ENCODE measurements at places on chromosomes 7 and 10.

DNA sequence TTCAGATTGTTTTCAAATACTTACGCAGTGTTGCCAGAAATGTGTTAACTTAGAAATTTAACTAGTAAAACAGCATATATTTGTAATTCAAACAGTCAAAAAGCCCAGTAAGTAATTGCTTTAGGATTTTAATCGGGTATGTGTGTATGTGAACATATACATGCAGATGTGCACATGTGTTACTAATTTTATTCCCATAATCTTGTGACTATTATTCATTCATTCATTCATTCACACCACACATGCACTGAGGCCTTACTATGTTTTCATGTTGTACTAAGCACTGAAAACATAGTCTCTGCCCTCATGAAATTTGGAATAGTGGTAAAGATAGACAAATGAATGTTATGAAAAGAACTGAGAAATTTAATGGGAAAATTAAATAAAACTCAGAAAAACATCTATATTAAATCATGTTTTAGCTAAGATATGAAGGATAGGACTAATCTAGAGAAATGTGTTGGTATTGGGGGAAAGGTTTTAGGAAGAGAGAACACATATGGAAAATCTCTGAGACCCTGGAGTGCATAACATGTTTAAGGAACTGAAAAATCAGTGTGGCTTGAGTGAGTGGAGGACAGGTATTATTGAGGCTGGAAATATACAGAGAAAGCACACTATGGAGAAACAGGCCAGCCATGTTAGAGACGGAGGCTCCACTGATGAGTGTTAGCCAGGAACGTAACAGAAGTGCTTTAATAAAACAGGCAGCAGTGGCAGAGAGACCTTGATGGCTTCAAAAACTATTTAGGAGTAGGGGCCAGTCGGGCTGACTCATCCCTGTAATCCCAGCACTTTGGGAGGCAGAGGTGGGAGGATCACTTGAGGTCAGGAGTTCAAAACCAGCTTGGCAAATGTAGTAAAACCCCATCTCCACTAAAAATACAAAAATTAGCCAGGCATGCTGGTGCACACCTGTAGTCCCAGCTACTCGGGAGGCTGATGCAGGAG is 80.3 kb downstream of the HDAC9 start:
- DNase-seq: no peak

- DNase-seq: no peak
Observed at GRCh38 chr10:90887555-90887954, 15.8 kb downstream of the RPP30 start.

DNA sequence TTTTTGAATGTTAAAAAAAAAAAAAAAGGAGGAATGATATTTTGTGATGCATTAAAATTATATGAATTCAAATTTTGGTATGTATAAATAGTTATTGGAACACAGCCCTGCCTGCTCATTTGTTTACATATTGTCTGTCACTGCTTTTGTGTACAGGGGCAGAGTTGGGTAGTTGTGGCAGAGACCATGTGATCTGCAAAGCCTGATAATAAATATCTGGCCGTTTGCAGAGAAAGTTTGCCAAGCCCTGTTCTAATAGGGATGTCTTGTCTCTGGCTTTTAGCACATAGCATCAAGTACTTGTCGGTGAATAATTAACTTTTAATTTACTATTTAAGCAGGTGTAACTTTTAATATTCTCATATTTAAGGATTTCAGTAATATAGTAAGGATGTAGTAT is 19.8 kb downstream of the TSPAN13 start:
- DNase-seq: no peak

- no peak for DNase-seq
Observed at GRCh38 chr10:62148155-62148554, 120.5 kb downstream of the RTKN2 start.

GRCh38 chr7:131546583-131547141 is 9.8 kb downstream of the PODXL start:
- DNase-seq: peak; percentile 50

DNA sequence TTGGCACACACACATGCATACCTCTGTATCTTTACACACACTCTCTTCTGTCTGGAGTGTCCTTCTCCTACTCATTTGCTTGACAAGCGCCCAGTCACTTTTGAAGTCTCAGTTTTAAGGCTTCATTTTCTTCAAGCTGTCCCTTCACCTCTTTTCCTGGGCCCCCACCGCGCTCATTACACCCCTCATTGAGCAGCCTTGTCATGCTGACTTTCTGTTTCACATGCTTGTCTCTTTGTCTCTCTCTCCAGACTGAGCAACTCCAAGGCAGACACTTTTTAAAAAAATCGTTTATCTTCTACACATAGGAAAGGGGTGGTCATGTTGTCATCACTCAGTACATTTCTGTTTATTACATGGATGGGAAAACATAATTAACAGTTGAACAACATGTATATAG is 225.2 kb upstream of the FZD1 start:
- DNase-seq: no peak

DNA sequence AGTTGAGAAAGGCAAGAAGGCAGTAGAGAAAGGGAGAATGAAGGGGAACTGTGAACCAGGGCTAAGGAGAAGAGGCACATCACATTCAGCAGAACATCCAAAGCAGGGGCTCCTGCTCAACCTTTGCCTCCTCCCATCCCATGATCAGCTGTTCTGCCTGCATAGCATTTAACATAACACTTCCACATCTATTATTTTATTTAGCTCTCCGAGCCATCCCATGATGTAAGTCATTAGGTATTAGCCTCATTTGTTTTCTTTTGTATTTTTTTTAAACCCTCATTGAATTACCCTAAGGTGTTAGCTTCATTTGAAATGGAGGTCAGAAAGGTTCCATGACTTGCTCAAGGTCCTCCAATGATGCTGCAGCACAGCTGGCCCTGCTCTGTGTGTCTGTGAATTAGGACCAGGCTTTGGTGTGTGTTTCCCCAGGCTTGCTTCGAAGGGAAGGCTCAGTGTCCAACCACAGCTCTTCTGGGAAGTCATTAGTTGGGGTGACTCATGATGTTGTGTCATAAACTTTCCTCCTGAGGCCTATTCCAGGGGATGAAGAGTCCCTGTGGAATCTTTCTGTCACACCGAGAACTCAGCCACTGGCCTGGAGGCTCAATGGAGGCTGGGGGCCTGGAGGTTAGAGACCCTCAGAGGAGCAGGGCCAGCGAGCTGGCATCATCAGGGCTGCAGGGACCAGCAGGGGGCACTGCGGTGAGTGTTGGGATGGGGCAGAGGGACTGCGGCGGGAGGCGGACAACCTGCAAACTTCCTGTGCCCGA is 16.5 kb downstream of the NPFFR1 start:
- DNase-seq: peak; percentile 48

GRCh38 chr10:119461923-119462322 is 80.6 kb downstream of the RGS10 start:
- DNase-seq: no peak

- no peak for DNase-seq
Observed at GRCh38 chr10:34177445-34177844, 637.7 kb downstream of the PARD3 start.

DNA sequence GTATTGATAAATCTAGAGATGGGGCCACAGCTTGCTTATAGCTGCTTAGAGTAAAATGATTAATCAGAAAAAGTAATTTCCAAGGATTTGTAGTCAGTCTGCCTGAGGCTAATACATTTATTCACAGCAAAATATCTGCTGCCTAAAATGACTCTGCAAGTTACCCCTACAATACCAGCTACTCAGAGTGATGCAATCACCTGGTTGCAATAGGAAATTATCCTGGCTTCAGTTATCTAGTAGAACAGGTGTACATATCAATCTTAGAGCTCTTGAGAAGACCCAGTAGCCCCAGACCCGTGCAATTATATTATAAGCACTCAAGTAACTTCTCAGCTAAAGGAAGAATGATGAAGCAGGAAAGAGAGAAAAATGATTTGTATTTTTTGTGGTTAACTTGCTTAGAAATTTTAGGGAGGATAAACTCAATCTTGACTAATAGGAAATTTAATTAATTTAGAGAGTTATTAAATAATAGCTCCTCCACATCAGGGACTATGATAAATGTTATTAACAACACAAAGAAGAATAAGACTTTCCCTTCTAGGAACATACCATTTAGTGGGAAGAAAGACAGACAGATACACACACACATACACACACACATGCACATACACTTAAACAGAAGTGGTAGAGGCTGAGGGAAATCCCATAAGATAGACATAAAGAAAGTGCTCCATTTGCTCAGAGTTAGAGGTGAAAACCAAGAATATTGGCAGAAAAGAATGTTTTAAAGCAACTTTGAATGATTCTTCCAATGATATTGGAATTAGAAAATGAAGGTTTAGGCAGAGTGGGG is 140.4 kb upstream of the PRSS1 start:
- no peak for DNase-seq

GRCh38 chr7:107386548-107387102 is 83.2 kb upstream of the GPR22 start:
- DNase-seq: no peak

GRCh38 chr7:28536259-28536658 is 123.9 kb downstream of the CREB5 start:
- DNase-seq: peak; percentile 44

GRCh38 chr10:20630092-20630643 is 266.9 kb downstream of the NEBL start:
- DNase-seq: no peak

DNA sequence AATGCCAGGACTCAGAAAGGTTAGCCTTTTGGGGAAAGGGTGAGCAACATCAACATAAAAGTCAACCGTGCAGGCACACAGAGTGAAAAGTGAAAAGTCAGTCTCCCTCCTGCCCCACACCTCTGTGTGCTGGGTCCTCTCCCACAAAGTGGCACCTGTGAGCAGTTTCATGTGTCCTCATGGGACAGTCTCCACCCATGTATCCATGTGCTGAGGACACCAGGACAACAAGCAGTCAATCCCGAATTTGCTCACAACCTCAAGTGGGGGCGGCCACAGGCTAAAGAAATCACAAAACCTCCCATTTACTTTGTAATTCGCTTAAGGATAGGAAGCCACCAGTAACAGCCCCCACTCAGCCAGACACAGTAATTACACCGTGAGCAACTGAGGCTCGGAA is 97.4 kb downstream of the ARHGAP22 start:
- DNase-seq: no peak

DNA sequence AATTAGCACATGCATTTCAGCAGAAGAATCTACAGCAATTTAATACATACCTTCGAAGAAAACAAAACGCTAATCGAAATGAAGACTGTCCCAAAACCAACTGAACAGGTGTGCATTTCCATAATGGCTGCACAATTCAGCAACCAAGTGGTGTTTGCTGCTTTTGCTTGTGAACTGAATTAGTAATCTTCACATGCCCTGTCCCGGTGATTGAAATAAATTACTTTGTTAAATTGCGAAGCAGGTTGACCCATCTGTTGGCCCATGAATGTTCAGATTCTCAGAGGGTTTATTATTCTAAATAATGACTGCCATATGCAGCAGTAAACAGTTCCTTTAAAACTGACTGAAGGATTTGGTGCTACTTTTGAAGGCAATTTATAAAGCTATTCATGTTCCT is 445.2 kb upstream of the NFE2L3 start:
- DNase-seq: no peak

- DNase-seq: no peak
Observed at GRCh38 chr10:85315657-85316056, 987.3 kb downstream of the CCSER2 start.

- DNase-seq: no peak
Observed at GRCh38 chr10:327889-328852, 192.9 kb downstream of the ZMYND11 start.

GRCh38 chr10:102421507-102421756 is 796 bp downstream of the FBXL15 start:
- DNase-seq: no peak

GRCh38 chr7:144908943-144909556 is 73.2 kb upstream of the TPK1 start:
- DNase-seq: no peak

GRCh38 chr7:34081935-34082334 is 176.6 kb downstream of the BMPER start:
- DNase-seq: no peak

GRCh38 chr7:100376066-100376465 is 2.8 kb downstream of the PILRA start:
- DNase-seq: no peak

- no peak for DNase-seq
Observed at GRCh38 chr7:23298141-23298881, 828 bp upstream of the MALSU1 start.

DNA sequence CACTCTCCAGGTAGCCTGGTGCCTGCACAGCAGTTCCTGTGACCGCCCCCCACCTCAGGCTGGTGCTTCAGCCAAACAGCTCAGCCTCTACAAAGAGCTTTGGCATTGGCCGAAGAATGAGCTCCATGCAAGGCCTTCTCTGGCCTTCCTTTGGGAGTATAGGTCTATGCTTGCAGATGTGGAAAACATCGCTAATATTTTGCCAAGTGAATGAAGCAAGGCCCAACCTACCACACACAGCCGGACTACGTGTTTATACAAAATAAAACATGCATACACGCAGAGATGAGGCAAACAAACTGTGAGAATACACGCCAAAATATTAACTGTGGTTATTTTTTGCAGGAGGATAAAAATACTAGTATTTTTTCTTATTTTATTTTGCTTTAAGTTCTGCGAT is 416.2 kb upstream of the C7orf33 start:
- DNase-seq: no peak

DNA sequence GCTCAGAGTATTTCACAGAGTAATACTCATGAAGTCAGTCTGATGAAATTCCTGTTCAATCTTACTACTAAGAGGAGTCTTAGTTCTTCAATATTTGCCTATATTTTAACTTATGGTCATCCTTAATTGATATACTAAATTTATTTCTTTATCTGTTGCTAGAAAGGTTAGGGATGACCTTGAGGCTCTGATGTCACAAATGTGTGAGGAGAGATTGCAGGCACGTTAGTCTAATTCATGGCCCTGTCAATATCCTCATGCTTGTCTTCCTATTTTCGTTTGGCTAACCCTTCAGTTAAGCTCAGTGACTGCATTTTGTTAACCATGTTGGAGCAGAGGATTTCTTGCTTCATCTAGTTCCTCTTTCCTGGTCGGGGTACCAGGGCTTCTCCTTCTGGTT is 704.7 kb upstream of the COBL start:
- DNase-seq: no peak

GRCh38 chr10:93818086-93818485 is 60.4 kb downstream of the LGI1 start:
- DNase-seq: no peak

- no peak for DNase-seq
Observed at GRCh38 chr10:24652381-24652957, 71.2 kb downstream of the ARHGAP21 start.

DNA sequence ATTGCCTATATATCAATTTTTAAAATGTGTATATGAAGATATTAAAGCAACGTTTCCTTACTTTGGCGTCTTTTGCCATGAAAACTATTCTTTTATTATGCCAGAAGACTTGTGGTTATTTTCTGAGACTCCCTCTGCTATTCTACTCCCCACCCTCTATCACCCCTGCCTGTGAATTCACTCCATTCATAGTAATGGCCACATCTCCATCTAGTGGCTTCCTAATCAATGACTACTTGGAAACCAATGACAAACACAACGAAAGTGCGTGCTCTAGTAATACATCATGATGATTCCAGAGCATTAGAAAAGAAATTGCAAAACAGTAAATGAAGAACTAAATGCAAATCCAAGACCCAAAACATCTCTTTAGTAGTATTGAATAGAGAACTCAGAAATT is 186.7 kb upstream of the HGF start:
- DNase-seq: peak; percentile 70

- DNase-seq: no peak
Observed at GRCh38 chr7:37432281-37432920, 16.3 kb downstream of the ELMO1 start.

GRCh38 chr10:52729271-52730104 is 43.1 kb downstream of the MBL2 start:
- peak; percentile 48 for DNase-seq

Data from HT-29 (cell line).